ENCODE measurements at places on chromosomes 12 and 14. TPM values are rescaled to one million over a fixed set of nuclear protein-coding genes. Genes with fewer than 3 reads are reported as not detected.
A peak's percentile ranks its signal among the peaks of the same experiment; 100 is the strongest.

DNA sequence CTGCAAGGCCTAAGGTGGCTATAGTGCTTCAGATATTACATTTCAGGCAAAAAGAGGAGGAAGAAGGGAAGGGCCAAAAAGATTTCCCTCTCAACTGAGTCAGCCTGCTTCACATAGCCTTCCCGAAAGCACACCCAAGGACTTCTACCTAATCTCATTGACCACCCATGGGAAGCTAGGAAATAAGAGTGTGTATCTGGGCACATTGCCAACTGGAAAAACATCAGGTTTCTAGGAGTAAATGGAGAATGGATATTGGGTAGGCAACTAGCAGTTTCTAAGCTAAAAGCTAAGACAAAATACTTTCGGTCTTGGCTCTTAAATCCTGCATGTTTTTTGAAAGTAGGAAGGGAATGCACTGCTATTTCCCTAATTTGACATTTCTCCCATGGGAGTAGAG lies 221.7 kb upstream of the GRIP1 start:
- no peak for DNase-seq

- no peak for DNase-seq
Observed at GRCh38 chr14:74255281-74255680, 16.0 kb downstream of the VSX2 start.

- DNase-seq: no peak
Observed at GRCh38 chr14:84074626-84075025, 1455.3 kb upstream of the FLRT2 start.

The EGLN3 gene
- total RNA-seq: 14.2 TPM

- DNase-seq: peak; percentile 49
Observed at GRCh38 chr14:23294734-23295561, 7.7 kb downstream of the PPP1R3E start.

- no peak for DNase-seq
Observed at GRCh38 chr12:5114436-5114835, 70.8 kb downstream of the KCNA5 start.

Measured in endothelial cell (in vitro differentiated cells).